ENCODE measurements at places on chromosomes 5 and 9.

DNA sequence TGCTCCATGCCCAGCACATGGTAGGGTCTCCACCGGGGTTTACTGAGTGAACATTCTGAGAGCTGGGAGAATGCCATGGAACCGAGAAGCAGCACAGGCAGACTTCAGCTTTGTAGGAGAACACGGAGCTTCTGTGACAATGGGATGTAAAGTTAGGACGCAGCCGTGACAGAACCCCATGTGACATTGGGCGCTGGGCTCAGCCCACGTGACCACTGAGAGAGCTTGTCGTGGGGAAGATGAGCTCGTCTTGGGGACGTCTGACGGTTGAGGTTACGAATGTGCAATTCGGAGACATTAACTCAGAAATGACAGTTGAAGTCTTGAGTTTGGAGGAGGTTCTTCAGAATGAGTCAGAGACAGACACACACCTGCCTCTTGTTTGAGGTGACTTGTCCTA, 13.5 kb downstream of the SDHA start:
- DNase-seq: no peak

DNA sequence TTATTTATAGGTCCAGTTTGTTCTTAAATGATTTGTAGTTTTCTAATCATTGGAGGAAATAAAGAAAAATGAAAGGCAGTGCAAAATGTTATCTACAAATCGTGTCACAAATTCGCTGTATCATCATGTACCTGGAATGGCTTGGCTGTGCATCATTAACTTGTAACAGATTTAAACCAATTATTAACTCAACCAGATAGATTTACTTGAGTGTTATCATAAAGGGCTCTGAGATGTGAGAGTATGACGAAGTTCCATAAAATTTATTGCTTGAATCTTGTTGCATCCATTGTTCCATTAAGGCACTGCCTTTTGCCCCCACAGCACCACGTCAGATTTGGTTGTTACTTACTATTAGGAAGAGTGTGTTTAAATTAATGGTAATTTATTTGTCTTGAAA, 23.5 kb downstream of the PCSK5 start:
- DNase-seq: no peak

- no peak for DNase-seq
Observed at GRCh38 chr9:132824951-132825350, 53.1 kb downstream of the AK8 start.

GRCh38 chr5:35717718-35718117, 100.1 kb downstream of the SPEF2 start:
- DNase-seq: no peak

All from retina (tissue), 1 donor.